ENCODE measurements at places on chromosomes 7 and 10.

- DNase-seq = no peak
Measured at GRCh38 chr10:46522295-46523118, 34.0 kb downstream of the GPRIN2 start.

DNA sequence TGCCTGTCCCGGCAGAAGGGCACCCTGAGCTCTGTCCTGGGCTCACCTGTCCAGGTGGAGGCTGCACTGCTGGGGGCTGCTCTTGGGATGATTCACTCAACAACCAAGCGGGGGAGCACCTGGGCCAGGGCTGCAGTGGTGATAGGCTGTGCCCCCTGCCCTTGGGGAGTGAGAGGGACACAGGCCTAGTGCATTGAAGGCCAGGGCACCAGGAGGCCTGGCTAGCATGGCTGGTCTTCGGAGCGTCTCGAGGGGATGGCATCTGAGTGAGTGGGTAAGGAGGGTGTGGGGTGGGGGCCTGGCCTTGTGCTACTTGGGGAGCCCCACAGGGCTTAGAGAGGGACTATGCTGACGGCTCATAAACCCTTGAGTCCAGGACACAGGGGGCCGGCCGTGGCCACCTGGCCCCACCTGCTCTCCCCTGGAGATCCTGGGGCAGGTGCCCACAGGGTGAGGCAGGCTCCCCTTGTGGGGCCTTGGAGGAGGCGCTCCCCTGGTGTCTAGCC is 3.1 kb downstream of the PWWP2B start:
- no peak for DNase-seq

GRCh38 chr7:52569151-52569550 is 466.3 kb upstream of the POM121L12 start:
- no peak for DNase-seq

DNA sequence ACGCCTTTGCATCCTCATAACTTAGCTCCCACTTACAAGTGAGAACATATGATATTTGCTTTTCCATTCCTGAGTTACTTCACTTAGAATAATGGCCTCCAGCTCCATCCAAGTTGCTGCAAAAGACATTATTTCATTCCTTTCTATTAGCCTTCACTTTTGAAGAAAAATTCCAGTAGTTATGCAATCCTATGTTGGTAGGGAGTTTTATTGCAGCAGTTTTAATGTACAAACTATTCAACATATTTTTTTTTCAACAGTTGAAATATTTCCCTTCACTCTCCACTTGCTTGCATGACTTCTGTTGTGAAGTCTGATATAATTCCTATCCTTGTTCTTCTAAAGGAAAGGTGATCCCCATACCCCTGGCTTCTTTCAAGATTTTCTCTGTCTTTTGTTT is 27.3 kb upstream of the ARHGAP22 start:
- no peak for DNase-seq

DNA sequence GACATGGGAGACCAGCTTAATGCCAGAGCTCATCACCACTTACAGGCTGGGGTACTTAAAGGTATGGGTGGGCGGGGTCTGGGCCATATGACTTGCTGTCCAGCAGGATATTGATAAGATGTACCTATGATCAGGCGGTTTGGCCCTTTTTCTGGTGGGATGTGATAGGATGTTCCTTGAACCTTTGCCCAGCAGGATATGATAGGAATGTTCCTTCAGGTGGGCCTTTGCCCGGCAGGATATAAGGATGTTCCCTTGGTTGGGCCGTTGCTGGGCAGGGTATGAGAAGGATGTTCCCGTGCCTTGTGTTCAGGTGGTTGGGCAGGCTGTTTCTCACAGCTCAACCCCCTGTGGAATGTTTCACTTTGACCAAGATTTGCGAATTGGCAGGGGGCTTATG is 187.2 kb upstream of the CXCL12 start:
- DNase-seq = no peak
